Activated T-cell treated with anti-CD3 and anti-CD28 coated beads, Interleukin-2, amount 50 U/mL, for 72 hours (primary cell): ENCODE measurements at places on chromosomes 7 and 10.

GRCh38 chr7:7489546-7489945 lies 46.1 kb downstream of the COL28A1 start:
- no peak for DNase-seq

DNA sequence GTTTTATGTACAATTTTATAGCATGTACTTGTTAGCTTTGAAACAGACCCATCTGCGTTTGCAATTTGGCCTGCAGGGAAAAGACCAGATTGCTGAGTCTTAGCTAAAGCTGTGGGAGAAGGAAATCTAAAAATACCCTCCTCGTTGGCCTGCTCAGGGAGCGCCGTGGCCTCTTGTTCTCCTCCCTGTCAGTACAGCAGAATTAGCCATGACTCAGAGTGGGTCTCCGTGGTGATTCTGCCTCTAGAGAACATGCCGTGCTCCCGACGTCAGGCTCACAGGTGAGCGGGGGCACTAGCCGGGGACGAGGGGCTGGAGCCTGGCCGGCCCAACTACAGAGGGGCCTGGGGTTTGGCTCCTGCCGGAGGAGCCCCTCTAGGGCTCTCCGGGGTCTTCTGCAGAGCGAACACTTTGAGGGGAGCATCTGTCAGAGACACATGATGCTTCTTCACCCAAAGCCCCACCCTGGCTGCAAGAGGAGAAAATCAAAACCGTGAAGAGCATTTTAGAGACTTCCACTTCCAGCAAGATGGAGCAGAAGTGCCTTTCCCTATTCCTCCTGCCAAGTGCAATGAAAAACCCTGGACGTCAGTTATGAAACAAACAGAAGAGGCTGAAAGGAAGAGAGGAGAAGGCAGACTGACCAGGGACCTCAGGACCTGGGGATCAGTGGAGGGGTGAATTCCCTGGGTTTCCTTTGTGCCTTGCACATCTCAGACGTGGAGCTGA lies 98.9 kb downstream of the LHPP start:
- DNase-seq: no peak

- DNase-seq: no peak
Observed at GRCh38 chr10:96704563-96704962, 15.8 kb downstream of the PIK3AP1 start.

GRCh38 chr7:2106924-2107323 lies 125.8 kb downstream of the MAD1L1 start:
- DNase-seq: no peak
